ENCODE measurements at places on chromosomes 7 and 10.

DNA sequence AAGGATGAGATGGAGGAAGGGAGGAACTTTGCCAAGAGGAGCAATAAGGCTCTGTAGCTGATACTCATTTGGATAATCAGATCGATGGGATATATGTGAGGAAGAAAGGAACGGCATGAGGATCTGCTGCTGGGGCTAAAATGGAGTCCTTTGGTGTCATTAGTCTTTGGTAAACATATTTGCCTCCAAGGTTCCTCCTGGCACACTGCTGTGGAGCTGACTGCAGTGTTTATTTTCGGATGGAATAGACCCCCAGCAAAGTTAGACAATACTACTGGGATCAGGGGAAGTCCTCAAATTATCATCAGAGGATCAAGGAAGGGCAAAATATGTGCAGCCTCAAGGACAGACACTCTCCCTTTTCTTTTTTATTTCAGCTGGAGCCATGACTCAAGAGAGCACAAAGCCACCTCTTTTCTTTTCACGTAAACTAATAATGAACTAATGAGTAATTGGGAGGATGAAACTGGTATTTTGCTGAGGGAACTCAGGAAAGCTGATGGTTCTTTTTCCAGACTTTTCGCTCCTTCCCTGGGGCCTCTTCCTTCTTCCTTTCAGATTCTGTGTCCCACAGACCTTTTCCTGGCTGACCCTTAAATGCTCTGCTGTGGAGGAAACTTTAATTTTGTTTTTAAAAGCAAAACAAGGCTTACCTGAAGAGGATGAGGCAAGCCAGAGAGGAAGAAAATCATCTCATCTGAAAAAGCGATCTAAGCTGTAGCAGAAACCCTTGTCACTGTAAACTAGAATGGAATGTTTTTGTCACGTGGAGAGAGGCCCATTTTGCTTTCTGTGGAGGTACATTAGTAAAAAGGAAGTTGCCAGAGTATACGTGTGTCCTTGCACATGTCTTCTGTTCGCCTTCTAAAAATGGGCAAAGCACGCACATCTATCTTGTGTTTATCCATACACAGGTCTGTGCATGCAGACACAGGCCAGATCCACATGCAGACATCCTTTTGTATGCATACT is 33.3 kb downstream of the LRMDA start:
- DNase-seq, result no peak

DNA sequence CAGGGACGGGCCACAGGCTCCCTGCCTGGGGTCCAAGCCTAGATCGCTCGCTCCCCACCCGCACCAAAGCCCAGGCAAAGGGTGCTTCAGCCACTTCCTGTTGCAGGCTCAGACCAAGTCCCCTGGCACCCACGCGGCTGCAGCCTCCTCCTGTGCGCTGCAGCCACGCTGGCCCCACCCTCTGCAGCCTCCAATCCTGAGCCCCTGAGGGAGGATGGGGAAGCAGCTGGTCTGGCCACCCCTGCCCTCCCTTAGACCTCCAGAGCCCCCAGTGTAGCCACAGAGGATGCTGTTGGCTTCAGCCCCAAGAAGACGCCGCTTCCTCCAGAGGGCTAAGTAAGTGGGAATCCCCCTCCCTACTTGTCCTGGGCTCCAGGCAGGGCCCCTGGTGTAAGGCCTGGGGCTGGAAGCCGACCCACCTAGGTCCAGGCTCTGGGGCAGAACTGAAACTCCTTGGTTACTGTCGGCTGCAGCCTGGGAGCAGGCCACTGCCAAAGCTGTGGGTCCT is 9.4 kb downstream of the LIMK1 start:
- no peak for DNase-seq

DNA sequence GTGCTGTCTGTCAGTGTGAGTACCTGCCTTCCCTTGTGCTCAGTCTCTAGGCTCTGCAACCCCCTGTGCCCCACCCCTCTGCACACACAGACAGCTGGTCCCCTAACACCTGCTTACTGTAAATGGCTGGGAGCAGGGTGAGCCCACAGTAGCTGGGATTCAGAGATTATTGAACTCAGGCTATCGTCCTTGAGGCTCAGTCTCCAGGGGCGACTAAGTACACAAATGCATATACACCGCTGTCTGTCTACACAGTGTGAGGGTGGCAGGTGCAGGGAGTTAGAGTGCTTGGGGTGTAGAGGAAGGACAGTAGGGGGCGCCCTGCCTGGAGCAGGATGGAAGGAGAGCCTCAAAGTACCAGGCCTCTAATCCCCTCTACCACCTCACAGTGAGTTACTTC is 12.9 kb downstream of the UPP1 start:
- DNase-seq, result no peak

DNA sequence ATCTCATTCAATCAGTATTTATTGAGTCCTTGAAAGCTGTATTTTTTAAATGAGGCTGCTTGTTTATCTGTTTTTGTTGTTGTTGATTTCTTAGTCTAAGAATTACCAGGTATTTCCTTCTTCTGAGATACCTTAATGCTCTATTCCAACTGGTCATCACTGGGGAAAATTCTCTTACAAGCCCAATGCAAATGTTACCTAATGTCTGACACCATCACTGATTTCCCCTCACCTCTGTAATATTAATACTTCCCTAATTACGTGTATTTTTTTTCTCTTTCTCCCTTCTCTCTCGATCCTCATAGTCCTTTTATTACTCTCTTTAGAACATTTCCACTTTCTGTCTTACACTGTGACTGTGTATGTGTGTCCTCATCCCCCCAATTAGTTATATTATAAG is 13.9 kb downstream of the HDAC9 start:
- no peak for DNase-seq

DNA sequence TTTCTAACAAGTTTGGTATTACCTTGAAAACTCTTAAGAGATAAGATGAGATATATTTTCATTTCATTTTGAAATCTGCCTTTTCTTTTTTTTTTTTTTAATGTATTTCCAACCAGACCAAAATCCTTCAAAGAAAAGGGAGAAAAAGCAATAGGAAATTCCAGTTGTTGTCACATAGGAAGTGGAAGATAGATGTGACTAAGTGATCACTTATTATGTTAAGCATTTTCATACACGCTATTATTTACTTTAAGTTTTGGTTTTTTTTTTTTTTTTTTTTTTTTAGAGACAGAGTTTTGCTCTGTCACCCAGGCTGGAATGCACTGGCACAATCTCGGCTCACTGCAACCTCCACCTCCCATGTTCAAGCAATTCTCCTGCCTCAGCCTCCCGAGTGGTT is 197.2 kb upstream of the FRMD4A start:
- DNase-seq, result no peak

DNA sequence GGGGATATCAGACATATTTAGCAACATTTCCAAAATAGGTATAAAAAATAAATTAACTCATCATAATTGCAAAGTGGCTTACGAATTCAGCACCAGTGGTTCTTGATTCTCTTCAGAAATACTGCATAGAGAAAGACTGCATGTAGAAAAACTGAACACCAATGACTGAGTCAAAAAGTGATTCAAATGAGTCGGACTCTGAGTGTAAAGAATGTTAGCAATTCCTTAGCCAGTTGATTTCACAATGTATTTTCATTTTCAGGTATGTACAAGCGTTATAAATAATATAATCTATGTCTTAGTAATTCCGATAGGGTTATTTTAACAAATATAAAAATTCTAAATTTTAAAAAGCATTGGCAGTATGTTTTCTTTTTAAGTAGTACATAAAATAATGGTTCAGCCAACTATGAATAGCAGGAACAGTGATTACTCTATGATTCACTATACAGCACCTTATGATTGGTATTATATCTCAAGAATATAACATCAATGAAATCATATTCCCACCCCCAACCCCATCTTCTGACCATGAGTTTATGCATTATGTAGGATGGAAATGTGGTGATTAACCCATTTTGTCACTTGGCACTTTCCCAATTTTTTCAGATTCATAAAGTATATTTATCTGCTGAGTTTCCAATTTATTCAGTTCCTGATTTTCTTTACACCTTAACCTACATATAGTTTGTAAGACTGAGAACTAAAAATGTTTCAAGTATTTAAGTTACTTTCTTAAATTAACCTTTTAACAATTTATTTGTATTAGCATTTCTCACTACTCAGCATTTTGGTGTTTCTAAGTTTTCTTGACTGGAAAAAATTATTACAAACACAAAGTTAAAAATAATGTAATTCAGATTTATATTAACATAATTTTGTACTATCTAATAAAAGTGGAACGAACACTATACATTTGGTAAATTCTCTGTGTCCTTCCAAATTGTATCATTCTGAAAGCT is 33.9 kb downstream of the DNAJC1 start:
- no peak for DNase-seq

DNA sequence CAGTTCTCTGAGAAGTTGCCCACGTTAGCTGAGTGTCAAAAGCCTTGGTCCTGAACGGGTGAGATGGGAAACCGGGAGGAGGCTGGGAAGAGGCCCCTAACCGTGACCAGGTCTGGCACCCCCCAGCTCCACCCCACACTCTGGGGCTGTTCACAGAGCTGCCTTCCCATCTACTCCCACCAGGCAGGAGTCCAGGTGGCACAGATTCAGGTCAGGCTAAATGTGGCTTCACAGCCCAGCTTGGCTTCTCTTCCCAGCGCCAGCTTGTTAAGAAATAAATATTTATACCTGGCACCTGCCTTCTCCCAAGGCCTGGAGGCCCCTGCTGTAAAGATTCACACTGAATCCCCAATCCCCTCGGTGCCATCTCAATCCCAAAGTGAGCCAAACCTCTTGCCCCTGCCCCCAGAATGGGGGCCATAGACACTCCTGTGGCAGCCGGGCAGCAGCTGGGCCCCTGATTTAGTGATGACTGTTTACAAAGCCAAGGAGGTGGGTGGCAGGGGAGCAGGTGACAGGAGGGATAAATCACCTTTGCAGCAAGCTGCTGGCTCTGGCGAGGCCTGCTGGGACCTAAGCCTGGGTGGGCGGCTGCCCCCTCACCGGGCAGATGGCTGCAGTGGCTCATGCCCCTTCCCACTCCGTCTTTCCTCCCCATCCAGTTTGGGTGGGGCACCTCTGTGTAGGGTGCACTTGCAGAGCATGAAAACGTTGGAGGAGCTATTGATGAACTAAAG is 72.5 kb downstream of the GOLGA7B start:
- DNase-seq, result no peak

DNA sequence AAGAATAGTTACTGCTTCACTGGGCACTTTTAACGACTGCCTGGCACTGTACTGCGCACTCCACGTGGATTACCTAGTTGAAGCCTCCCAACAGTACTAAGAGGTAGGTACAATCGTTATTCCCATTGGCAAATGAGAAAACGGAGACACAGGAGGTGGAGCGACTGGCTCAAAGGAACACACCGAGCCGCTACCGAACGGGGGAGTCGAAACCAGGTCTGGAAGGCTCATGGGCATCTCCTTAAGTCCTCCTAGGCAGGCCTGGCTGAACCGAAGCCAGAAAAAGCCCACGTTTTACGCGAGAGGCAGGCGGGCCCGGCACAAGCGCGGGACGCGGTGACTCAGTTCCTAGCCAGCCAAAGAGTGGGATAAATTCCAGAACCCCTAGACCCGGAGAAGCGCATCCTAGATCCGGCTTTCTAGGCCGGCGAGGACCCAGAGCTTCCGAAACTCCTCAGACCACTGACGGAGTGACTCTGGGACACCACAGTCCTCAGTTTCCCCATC is 472 bp downstream of the PDAP1 start:
- peak; percentile 18 for DNase-seq

DNA sequence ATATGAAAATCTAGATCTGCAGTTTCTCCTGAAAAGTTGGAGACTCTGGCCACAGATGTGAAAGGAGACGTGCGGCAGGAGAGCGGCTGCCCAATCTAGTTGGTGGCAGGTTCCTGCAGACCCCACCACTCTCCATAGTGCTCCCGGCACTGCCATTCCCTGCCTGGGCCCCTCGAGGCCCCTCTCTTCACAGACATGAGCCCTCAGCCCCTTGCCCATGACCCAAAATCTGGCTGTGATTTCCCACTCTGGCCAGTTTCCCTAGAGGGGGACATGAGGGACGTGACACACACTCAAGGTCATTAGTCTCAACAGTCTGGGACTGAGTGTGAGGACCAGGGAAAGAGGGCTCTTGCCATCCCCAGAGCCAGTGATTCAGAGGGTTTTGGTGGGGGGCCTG is 138.7 kb downstream of the PTPN20 start:
- DNase-seq, result no peak

DNA sequence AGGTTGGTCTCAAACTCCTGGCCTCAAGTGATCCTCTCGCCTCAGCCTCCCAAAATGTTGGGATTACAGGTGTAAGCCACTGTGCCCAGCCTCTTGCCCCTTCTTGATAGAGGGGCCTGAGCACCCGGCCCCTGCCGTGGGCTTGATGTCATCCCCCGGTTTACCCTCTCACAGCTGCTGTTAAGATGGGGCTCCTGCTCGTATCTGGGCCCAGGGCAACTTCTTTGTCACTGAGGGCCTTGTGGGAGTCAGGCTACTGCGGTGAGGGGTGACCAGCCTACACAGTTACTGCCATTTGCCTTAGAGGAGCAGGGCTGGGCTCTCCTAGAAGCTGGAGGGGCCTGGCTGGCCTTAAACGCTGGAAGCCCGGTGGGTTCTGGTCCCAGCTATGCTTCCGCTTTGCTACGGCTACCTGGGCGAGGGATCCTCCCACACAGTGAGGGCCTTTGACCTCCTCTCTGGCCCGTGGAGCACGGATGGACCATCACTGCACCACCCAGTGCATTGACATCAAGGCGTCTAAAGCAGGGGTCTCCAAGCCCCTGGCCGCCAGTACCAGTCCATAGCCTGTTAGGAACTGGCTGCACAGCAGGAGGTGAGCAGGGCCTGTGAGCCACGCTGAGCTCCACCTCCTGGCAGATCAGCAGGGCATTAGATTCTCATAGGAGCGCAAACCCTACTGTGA is 1.1 kb upstream of the TMEM130 start:
- DNase-seq, result no peak

DNA sequence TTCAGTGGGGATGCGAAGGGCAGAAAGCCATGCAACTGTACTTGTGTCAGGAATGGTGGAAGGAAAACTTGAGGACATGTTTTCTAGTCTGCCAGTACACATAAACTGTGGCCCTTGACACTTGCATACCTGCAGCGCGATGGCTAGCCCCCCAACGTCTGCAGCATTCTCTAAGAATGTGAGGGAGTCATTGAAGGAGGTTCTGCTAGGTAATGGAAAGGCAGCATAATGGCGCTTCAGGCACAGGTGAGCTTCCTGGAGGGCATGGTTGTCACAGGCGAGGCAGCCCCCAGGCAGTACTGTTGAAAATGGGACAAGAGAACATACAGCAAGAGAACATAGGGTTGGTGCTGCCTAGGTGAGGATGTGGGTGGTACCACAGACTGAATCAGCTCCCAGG is 3.5 kb downstream of the LLCFC1 start:
- no peak for DNase-seq

GRCh38 chr7:130423501-130424037 is 17.2 kb downstream of the CEP41 start:
- DNase-seq, result no peak

DNA sequence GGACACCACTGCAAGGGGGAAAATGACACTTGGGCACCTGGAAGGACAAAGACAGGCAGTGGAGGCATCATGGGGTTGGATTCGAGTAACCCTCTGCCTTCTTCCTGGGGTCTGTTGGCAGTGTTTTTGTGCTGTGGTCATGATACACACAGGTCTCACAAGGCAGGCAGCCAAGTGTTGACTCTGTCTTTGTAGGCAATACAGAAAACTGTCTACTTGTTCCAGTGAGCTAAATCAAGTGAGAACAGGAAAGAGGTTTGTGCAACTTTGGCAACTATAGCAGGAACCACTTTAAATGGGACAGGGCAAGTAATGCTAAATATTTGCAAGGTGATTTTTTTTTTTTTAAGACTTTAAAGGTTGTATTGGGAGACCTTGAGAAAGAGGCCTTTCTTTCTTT is 578.6 kb upstream of the GALNT17 start:
- DNase-seq, result no peak

Measured in effector memory CD4-positive, alpha-beta T cell (primary cell).